CD4-positive, alpha-beta T cell treated with Interleukin-6 for 4 hours (primary cell): ENCODE measurements at places on chromosomes 12 and 14.

DNA sequence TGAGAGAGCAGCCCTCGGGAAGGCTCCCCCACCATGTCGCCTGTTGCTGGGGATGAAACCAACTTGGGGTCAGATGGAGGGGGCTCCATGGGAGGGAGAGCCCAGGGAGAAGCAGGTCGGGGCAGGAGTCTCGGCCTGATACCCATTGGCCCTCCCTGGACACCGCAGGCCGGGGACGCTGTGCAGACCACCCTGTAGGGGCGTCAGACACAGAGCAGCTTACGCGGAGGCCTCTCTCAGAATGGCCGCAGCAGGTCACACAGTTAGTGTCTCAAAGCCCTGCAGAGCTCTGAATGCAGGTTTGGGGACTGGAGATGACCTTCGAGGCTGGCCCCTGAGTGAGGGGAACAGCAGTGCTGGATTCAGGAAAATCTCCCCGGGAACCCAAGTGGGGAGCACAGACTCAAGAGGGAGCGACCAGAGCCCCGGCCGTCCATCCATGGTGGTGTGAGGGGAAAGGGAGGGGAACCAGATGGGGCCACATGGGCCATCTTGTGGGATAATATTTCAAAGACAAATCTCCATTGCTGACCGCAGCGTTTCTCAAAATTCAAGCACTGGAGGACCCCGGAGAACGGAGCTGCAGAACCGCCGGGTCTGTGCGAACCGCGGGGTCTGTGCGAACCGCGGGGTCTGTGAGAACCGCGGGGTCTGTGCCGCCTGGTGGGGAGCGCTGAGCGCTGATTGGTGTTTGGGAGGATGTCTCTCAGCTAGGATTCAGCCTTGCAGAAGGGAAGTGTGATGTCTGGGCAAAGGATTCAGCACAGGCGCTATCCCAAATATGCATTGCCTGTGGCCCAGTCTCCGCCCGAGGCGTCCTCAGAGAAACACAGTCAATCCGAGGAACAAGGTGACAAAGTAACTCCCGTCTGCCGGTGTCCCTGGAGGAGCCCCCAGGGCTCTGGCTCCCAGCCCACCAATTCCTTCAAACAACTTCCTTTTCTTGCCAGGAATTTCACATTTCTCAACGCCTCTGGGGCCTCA lies 324.4 kb upstream of the RTL1 start:
- DNase-seq: no peak

DNA sequence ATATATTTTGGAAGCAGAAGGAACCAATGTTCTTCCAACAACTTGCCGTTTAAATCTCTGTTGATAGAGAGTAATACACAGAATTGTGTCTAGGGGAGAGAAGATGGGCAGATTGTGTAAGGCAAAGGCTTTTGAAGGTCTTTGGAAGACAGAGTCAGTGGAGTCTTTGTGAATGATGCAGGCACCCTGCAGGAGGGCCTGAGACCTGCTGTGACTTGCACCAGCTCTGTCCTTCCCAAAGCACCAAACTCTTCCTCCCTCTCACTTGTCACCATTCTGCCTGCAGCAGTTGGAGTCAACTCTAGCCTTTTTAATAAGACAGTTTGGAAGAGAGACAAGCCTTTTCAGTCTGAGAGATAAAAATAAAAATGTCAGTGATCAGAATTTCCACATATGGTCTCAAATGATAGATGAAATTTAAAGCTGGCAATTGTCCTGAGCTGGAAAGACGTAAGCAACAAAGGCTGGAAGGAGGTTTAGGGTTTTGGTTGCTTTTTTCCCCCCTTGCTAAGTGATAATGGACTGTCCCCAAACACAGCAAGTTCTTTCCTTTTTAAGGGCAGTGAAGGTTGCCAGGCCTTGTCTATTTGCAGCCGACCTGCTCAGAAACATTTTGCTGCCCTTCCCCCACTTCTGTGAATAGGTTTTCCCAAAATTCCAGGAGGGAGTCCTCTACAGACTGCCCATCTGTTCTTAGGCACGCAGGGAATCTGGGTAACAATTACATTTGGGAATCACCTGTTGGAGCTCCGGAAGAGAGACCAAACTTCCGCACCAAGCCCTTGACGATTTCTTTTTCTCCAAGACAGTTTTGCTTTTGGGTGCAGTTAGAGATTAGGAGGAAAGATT lies 103.0 kb upstream of the NTF3 start:
- no peak for DNase-seq

DNA sequence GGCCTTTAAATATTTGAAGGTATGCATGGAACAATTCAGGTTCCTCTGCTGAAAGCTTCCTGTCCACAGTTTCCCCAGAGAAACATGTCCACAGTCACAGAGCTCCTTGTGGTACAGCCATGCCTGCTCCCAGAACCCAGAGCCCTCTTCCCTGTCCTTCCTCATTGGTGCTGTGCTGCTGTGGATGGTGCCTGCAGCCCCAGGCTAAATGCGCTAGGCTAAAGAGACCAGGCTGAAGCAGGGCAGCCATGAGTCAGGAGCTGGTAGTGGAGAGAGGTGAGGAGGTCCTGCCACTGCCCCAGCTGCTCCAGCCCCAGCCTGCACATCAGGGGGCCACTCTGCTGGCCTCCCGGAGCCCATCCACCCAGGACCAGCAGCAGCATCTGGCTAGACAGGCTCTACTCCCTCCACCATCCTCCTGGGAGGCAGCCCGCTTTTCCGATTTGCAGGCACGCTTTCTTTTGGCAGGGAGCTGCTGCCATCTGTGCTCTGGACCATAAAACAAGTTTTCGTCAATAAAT lies 65.4 kb upstream of the DDX11 start:
- no peak for DNase-seq

DNA sequence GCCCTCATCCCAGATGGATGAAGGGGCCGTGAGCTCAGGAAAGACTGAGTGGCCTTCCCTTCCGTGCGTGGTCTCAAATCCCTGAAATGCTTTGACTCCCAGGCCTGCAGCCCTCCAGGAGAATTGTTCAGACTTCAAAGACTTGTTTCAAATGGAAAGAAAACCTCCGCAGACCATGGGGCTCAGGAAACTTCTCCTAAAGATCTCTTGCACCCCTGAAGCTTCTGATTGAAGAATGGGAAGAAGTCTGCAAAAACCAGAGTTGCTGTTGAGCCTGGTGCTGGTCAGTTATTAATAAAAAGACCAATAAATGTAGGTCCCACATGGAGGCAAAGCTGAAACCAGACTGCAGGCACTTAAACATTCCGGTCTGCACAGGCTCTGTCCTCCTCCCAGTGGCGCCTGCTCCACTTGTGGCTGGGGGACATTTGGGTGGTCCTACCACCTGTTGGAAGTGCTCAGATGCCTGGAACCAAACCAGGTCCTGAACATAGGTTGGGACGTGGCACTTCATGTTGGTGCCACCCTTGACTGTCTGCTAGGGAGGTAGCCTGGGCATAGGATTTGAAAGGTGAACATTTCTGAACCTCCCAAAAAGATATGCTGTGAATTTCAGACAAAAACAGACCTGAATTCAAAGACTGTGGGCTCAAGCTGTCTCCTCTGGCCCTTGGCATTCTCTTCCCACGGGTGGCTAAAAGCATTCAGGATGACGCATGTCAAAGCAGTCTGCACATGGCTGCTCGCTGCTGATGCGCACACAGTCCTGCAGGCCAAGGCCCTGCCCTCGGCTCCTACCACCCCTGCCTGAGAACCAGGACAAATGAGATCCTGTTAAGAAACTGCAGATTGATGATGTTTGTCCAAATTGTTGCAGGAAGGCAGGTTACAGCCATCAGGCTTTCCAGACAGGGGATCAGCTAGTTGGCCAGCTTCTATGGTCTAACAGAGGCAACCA lies 36.2 kb upstream of the MEG3 start:
- DNase-seq: no peak

DNA sequence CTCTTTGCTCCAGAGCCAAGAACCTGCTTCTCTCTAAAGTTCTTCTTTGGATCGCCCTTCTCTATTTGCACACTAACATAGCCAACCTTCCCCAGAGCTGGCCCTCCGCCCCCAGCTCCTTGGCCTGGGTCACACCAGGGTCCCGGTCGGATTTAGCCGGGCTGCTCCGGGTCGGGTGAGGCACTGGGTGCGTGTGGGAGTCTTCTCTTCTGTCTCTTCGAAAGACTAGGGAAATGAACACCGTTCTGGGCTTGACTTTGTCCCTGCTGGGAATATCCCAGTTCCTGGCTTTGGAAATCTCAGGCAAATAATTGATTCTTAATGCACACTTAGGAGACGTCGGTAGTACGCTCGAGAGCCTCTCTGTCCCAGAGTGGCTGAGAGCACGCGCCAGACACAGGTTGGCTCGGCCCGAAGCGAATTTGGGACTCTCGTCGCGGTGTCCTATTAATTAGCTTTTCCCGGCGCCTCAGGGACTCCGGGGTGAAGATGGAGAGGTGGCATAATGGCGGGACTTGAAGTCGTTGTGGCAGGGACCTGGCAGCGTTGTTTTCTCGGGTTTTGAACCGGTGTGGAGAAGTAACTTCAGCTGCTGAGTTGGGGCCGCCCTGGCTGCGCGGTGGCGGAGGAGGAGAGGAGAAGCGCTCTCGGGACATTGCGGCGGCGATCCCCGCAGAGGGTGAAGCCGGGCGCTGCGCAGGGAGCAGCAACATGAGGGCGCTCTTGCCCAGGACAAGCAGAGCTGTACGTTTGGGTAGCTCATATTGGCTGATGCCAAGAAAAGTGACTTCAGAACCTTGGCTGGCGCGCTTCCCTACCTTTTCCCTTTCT lies 7.5 kb downstream of the FOXG1 start:
- DNase-seq: no peak

GRCh38 chr12:29944269-29945000 lies 160.7 kb upstream of the TMTC1 start:
- no peak for DNase-seq

- DNase-seq: peak; percentile 25
Measured at GRCh38 chr14:21987937-21988336, 314.3 kb upstream of the OR4E1 start.

GRCh38 chr14:70879448-70879847 lies 27.8 kb upstream of the PCNX1 start:
- DNase-seq: no peak

DNA sequence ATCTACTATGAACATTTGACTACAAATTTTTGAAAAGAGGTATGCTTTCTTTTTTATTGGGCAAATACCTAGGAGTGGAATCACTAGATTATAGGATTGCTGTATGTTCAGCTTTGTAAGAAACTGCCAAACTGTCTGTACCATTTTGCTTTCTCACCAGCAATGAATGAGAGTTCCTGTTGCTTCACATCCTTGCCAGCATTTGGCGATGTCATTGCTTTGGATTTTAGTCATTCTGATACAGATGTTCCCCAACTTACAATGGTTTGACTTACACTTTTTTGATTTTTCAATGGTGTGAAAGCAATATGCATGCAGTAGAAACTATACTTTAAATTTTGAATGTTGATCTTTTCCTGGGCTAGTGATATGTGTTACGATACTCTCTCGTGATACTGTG lies 328.7 kb downstream of the RAD51B start:
- no peak for DNase-seq

DNA sequence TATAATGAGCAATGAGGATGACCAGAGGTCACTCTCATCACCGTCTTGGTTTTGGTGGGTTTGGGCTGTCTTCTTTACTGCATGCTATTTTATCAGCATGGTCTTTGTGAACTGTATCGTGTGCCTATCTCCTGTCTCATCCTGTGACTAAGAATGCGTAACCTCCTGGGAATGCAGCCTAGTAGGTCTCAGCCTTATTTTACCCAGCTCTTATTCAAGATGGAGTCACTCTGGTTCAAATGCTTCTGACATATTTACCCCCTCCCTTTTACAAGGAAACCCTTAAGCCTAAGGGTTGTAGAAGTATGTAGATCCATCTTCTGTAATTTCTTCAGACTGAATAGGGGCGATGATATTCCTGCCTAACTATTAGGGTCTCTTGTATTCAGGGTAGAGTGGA lies 8.4 kb downstream of the IFI27L1 start:
- no peak for DNase-seq

- no peak for DNase-seq
Measured at GRCh38 chr12:70074510-70074909, 168.7 kb upstream of the CNOT2 start.

- DNase-seq: no peak
Measured at GRCh38 chr14:88166616-88167015, 156.5 kb downstream of the KCNK10 start.

GRCh38 chr14:59267046-59267445 lies 78.6 kb downstream of the DAAM1 start:
- no peak for DNase-seq

DNA sequence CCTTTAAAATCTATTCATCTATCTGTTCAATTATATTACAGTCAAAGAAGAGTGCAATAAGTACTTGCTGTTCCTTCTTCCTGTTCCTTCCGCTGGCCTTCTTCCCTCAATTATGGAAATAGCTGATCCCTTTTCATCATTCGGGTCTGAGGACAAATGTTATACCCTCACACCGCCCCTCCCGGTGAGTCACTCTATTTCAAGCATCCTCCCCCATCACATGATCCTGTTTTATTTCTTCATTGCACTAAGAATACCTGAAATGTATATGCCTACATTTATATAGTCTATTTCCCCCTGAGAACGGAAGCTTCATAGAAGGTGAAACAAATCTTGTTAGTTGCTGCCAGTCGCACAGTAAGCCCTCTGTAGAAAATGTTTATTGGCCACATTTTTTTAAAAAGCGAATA lies 2.5 kb downstream of the SLC38A1 start:
- peak; percentile 58 for DNase-seq

GRCh38 chr12:48061938-48062719 lies 43.8 kb downstream of the SENP1 start:
- no peak for DNase-seq

DNA sequence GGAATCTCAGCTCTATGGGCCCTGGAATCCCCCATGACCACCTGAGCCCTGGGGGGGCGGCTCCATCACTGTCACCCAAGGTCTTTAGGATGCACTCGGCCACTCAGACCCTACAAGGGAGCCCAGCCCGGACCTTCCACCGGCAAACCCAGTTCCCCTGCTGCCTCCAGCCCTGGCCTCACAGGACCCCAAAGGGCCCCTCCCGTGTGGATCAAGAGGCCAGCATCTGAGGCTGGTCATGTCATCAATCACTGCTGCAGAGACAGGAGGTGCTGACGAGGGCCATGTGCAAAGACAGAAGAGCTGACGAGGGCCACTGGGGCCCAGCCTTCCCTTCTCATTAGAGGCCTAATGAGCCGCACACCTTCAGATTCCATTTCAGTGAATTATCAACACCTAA lies 39.0 kb upstream of the SFSWAP start:
- no peak for DNase-seq

GRCh38 chr12:130164936-130165335 lies 2.7 kb downstream of the FZD10 start:
- no peak for DNase-seq

GRCh38 chr12:114263056-114263805 lies 142.7 kb downstream of the TBX5 start:
- no peak for DNase-seq

GRCh38 chr12:42648061-42648460 lies 58.5 kb upstream of the PRICKLE1 start:
- no peak for DNase-seq
